Tibial nerve (tissue), 4 donors: ENCODE measurements at places on chromosomes 2 and 18.

DNA sequence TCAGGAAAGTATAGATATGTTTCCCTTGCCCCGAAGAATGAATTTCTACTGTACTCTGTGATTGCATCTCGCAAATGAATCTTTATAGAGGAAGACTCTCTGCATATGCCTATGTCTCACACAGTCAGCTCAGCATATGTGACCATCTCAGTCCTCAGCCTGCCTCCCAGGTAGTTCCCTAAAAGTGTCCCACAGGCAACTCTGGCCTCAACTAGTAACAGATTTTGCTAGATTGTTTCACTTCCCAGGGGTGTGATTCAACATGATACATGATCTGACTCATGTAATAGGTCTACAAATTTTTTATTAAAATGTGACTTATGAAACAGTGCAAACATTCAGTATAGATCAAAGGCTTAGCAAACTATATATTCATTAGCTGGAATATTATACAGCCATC lies 296.6 kb upstream of the CRIM1 start:
- DNase-seq = no peak

DNA sequence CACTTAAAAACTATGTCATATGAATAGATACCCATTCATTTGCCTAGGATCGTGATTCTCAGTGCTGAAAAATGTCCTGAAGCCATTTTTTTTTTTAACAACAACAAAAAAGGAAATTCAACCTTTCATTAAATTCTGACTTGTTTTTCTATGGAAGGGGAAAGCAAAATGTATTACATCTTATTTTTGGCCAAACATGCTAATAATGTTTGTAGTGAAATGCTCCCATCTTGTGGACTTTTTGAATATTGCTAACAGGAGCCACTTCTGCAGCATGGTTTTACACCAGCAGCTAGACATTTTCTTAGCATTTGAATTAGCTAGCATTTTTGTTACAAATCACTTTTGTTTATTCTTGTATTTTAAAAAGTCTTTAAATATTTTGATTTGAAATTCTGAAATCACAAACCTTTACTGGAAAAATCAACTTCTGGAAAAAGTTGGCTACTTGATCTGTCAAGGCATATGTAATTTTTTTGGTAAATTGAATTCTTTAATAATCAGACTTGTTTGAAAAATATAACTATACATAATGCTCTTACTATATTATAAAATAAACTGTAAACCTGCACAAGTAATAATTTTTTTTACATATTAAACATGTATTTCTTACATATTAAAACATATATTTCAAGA lies 75.8 kb downstream of the KIDINS220 start:
- DNase-seq = no peak

- no peak for DNase-seq
These were observed 13.1 kb downstream of the NT5DC4 start for GRCh38 chr2:112733871-112734270.

- DNase-seq = no peak
These were observed 468.2 kb upstream of the HS6ST1 start for GRCh38 chr2:128786741-128787478.

DNA sequence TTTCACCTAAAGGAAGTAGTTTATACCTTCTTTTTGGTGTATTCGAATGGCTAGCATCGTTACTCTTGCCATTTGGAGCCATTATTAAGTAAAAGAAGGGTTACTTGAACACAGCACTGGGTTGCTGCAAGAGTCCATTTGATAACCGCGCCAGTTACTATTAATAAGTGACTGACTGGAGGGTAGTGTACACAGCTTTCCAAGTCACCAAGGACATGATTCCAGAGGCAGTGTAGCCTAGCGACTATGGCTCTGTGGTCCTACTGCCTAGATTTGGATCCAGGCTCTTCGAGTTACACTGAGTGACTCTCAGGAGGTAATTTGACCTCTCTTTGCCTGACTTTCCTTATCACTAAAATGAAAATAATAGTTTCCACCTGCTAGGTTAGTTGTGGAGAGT lies 206.8 kb downstream of the MEIS1 start:
- DNase-seq = no peak

GRCh38 chr18:44924785-44925499 lies 244.3 kb downstream of the SETBP1 start:
- DNase-seq = no peak

GRCh38 chr2:180177534-180177933 lies 170.4 kb upstream of the CWC22 start:
- no peak for DNase-seq

- DNase-seq = peak; percentile 57
These were observed 38.1 kb upstream of the STAT1 start for GRCh38 chr2:191051825-191052778.

- no peak for DNase-seq
These were observed 37.5 kb upstream of the NEB start for GRCh38 chr2:151771599-151772358.
